Cerebellum (tissue), 4 donors: ENCODE measurements at places on chromosomes 3 and 15.

- DNase-seq = no peak
These were observed 123.6 kb upstream of the SKOR1 start for GRCh38 chr15:67701669-67702068.

DNA sequence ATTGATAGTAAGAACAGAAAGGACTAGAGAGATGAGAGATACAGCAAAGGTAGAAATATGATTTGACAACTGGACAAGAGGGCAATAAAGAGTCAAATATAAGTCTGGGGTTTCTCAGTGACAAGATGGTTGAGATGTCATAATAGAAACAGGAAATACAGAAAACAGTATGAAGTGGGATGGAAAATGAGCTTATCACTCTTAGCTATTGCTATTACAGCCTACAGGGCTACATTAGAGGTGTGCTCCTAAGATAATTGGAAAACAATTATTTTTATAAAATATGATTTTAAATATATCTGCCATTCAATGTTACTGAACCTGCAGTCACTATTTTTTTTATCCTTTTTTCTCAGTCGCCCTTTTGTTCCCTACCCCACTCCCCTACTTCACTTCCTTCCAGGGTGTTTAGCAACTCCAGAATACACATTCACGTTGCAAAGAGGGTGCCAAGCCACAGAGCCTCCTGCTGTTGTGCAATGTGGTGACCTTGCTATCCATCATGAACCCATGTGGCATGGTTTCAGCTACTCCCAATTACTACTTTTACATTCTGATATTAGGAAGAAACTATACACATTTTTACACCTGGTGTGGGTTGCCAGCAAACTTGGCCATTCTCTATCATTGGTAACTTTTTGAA is 6.0 kb downstream of the NRG4 start:
- peak; percentile 12 for DNase-seq

DNA sequence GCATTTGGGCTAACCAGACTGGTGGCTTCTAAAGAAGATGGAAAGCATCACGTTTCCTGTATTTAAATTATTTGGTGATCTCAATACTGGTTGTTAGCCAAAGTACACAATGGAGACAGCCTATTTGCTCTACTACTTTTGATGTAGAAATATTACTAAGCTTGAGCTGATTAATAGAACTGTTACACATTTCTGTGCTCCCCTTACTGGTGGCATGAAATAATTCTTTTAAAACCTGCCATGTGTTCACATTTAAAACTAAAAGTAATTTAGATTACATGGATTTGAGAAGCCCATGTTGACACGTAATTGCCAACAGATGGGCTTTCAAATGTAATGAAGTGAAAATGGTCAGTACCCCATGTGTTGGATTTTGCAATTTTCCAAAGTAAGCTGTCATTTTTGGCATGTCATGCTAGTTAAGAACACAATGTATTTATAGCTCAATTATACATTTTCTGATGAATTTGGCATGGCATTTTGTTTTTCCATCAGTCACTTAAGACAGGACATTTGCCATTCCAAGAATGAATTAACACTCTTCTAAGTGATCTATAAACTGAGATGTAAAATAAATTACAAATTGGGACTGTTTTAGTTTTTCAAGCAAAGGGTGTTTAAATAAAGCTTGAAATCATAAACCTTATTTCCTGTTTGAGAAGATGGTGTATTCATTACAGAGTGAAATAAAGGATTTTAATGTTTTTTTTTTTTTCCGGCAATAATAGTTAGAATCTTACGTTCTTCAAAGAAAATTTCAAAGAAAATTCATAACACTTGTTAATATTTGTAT is 10.8 kb upstream of the RARRES1 start:
- no peak for DNase-seq

DNA sequence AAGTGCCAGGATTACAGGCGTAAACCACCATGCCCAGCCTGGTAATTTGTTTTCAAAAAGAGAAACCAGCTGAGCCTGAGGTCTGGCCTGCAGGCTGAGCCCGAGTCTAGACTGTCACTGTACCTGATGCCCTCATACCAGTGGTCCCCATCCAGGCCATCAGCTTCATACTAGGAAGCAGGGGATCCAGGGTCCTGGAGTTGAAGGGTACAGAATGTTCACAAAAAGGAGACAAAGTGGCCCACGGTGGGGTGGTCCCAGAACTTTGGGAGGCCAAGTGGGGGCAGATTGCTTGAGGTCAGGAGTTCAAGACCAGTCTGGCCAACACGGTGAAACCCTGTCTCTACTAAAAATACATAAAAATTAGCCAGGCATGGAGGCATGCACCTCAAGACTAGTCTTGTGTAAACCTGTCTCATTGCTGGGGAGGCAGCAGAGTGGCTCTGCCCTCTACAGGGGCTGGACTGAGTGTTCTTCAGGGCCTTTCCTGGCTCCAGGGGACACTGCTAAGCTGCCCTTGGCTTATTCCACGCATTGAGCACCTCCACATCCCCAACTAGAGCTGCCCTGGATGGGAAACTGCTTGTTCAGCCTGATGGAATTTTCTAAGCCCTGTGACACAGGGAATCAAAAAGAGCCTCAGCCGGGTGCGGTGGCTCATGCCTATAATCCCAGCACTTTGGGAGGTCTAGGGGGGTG is 7.9 kb upstream of the HHATL start:
- no peak for DNase-seq

DNA sequence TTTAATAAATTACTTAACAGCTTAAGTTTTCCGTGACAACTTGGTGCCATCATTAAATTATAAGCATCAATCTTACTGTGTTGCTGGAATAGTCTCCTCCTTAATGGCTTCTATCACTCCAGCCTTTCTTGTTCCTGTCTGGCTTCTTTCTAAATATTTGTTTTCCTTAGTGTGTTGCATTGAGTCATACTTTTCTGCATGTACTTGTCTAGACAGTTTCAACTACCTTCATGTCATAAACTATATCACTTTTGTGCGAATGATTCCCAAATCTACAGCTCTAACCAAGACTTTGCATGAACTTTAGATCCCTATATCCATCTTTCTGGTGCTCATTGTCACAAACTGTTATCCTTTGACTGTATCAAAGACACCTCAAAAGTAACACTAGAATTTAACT is 78.4 kb downstream of the AKAP13 start:
- DNase-seq = no peak

DNA sequence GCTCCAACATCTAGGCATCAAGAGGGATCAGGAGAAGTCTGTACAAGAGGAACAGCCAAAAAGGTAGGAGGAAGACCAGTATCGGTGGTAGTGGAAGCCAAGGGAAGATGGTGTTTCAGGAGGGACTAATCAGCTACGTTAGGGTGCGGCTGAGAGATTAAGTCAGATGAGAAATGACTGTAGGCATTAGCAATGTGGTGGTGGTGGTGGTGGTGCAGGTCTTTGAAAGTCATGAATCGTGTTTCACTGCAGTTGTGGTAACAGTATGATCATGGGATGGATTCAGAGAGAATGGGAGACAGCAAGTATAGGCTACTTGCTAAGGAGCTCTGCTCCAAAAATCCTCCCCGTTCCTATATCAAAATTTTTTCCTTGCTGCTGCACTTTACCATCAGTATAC is 35.5 kb downstream of the ASTE1 start:
- no peak for DNase-seq

DNA sequence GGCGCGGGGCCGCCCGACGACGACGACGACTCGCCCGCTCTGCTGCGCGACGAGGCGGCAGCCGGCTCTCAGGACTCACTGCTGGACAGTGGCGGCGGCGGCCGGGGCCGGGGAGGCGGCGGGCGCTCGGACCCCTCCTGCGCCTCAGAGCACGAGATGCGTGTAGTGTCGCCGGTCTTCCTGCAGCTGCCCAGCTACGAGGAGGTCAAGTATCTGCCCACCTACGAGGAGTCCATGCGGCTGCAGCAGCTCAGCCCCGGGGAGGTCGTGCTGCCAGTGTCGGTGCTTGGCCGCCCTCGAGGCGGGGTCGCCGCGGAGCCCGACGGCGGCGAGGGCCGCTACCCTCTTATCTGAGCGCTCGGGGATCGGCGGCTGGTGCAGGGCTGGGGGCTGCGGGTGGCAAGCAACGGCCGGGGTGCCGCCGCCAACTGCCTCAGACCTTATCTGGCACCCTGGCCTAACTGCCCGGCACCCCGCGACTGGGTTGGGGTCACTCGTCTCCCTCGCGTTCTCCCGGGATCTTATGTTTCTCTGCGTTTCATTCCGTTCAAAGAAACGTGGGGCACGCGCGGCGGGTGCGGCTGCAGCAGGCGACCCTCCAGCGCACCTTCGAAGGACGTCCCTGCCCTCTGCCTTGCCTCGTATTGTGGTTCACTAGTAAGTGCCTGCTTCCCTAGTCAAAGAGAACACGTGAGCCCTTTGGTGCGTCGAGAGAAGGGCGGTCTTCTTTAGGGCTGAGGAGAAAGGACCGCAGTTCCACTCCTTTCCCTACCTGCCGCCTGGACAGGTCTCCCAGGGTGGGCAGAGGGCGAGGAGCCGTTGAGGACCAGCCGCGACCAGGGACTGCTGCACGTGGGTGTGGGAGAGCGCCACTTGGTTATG is 1.0 kb downstream of the C3orf80 start:
- DNase-seq = peak; percentile 19

- DNase-seq = no peak
These were observed 58.9 kb downstream of the ARHGEF3 start for GRCh38 chr3:56742887-56743286.

DNA sequence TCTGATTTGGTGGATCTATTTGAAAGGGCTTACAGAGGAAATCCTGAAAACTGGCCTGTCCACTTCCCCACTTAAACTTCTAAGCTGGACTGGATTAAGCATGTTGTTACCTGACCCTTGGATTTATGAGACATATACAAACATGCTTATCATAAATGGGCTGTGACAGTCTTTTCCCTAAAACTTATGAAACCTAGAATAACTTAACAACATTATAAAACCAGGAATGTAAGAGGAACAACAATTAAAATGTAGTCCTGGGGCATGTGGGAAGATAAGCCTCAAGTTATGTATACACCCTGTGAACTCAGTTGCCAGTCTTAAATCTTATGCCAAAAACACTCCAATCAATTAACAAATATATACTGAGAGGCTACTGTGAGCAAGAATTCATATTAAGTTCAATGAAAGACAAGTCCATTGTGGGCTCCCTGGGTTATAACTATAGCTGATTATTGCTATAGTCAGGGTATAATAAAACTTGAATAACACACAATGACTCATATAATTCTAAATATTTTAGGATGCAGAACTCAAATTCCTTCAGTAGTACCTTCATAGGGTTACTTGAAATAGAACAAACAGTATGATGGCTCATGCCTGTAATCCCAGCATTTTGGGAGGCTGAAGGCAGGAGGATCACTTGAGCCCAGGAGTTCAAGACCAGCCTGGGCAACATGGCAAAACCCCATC is 87.2 kb upstream of the PPIB start:
- no peak for DNase-seq

DNA sequence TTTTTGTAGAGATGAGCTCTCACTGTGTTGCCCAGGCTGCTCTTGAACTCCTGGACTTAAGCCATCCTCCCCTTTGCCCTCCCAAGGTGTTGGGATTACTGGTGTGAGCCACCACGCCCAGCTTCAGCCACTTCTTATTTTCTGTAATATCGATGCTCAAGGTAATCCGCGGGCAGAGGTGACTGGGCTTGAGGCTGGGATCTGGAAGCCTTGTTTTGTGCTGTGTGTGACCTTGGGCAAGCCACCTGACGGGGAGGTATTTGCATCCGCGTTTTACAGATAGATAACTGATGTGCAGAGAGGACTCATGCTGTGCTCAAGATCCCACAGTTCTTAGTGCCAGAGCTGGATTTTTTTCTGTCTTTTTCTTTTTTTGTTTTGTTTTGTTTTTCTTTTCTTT is 27.8 kb upstream of the SEMA4B start:
- DNase-seq = no peak

GRCh38 chr3:196049653-196050052 is 32.2 kb downstream of the TFRC start:
- DNase-seq = no peak

DNA sequence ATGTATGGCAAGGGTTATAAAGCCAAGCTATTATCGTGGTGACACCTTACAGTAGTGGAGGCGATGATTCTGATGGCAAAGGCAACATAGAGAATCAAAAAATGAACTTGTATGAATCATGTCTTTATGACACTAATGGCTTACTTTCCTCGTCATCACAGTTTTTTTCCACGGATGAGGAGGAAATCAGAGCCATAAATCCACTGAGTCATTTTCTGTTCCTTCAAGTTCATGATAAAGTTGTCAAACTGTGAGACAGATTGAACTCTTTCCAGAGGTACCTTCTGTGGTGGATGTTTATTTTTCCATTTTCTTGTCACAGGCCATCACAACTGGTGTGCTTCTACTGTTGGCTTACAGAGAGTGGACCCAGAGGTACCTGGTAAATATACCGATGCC is 8.5 kb downstream of the TMEM212 start:
- DNase-seq = no peak

DNA sequence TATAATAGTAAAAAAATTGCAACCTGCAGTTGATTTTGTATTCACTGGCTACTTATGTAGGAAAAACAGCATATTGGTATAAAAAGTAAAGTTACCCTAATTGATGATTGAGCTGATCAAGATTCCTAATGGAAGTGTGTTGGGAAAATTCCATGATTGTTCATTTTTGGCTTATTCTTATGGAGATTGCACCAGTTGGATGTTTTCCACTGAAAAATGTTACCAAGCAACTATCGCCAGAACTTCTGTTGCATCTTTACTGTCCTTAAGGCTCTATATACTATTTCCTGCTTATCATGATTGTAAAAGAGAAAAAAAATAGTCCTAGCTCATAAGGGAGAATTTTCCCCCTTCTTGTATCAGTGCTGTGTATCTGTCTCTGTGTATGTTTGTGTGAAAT is 48.6 kb downstream of the SLC25A26 start:
- no peak for DNase-seq

GRCh38 chr15:51186181-51186705 is 91.5 kb upstream of the TNFAIP8L3 start:
- peak; percentile 13 for DNase-seq

GRCh38 chr3:126961191-126961790 is 21.6 kb upstream of the PLXNA1 start:
- peak; percentile 26 for DNase-seq

GRCh38 chr3:100401674-100402041 is 319 bp downstream of the LNP1 start:
- peak; percentile 24 for DNase-seq

GRCh38 chr3:8767667-8768363 is 1.6 kb downstream of the OXTR start:
- no peak for DNase-seq

- DNase-seq = no peak
These were observed 14.7 kb downstream of the NRROS start for GRCh38 chr3:196654006-196654734.
